ENCODE measurements at places on chromosomes 1 and 21.

GRCh38 chr1:70295749-70296148 is 58.8 kb downstream of the ANKRD13C start:
- DNase-seq, result no peak

GRCh38 chr1:30274976-30275621 is 448.3 kb downstream of the MATN1 start:
- DNase-seq, result no peak

DNA sequence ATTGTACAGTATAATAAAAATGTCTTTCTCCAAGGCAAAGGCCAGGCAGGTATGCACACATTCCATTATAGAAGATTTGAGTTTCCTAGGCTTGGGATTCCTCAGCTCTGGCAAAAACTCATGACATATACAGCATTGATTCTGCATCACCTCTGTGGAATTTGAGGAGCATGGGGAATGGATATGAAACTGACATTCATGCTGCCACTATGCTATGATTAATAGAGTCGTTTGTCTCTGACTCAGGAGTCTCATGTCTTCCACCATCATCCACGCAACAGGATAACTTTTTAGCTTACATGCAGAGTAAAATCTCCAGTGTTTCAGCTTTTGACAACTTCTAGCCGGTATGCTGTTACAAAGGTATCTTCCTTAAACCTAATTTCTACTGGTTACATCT is 49.8 kb upstream of the ADORA3 start:
- DNase-seq, result no peak

GRCh38 chr1:47697616-47698335 is 259.9 kb downstream of the FOXD2 start:
- no peak for DNase-seq

GRCh38 chr1:193697115-193697762 is 510.8 kb upstream of the B3GALT2 start:
- no peak for DNase-seq

DNA sequence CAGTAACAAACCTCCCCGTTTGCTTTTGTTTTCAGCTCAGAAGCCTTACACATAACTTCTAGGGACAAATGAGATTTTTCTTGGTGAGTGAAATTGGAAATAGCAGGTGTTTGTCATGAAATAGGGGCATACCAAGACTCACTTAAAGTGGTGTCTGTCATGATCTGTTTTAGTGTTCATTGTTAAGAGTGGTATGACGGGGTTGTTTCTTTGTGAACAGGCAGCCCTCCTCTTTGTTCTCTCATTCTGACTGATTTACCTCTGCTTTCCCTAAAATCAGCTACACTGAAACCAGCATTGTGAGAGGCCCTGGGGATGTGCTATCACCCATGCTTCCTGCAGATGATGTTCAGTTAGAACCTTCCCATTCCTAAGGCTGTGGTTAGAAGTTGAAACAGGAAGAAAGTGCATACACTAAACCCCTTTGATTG is 2.5 kb upstream of the ERO1B start:
- no peak for DNase-seq

DNA sequence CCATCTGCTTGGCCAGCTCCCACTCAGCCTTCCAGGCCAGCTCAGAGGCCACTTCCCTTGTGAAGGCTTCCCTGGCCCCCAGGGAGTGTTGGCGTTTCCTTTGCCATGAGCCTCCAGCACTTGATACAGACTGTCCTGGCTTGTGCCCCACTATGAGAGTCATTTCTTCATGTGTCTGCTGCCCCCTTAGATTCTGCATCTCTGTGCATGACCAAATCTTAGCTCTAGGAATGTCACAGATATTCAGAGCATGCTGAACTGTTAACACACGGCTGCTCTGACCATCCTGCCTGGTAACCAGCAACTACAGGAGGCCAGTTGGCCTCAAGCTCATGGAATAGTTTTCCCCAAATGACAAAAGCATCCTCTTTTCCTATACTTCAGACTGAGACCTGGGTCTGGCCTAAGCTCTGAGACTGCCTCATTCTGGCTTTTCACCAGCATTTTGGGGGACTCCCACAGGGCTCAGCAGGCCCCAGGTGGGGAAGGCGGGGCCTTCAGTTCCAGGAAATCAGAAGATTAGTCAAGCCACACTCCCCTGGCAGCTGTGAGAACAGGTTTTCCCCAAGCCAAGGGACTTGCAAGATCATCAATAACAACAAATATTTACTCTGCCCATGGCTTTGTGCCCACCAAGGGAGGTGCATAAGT is 182.6 kb upstream of the EDN2 start:
- DNase-seq, result no peak

- DNase-seq, result no peak
Measured at GRCh38 chr1:161299347-161299746, 10.4 kb downstream of the MPZ start.

DNA sequence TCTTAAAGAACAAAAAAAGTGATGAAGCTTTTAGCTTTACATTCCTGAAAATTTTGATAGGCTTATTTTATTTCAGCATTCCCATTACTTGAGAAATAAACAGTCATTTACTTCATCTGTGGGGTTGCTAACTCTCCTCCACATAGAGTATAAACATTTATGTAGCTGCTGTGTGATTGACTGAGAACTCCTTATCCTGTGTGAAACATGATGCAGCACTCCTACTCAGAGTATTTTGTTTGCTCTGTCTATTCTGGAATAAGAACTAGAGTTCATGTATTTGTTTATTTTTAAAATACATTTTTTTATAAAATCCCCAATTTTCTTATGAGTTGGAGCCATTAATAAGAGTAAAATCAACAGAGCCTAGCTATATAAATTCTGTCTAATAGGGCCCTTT is 318.7 kb upstream of the SPAG17 start:
- DNase-seq, result no peak

DNA sequence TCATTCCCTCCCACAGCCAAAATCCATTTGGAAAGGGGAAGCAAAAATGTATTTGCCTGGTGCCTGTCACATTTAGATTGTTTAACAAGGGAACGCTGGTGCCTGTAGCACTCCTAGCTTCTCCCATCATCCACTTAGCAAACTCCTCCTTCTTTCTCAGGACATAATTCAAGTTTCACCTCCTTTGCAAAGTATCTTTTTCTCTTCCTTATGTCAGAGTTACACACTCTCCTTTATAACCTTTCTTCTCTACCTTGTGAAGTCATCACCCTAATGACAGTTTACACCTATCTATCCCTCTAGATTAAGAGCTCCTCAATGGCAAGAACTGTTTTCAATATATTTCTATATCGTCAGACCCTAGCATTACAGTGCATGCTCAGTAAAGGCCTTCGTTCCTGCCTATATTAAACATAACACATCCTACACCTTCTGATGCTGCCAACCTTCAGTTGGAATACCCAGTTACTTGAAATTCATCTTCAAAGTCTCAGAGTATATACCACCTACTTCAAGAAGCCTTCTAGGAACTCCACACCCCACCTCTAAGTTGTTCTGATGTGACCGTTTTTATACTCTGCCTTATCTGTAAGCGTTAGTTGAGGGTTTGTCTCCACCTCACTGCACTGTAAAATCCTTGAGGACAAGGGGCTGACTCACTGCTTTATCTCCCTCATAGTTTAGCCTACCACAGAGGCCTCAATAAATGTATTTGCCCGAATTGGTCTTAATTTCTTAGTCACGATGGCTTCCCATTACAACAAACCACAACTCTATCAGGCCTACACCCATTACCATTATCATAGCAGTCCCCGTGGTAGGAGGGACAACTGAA is 1.0 kb upstream of the EPS15 start:
- no peak for DNase-seq

GRCh38 chr1:38787041-38787440 is 72.5 kb downstream of the RRAGC start:
- DNase-seq, result no peak

DNA sequence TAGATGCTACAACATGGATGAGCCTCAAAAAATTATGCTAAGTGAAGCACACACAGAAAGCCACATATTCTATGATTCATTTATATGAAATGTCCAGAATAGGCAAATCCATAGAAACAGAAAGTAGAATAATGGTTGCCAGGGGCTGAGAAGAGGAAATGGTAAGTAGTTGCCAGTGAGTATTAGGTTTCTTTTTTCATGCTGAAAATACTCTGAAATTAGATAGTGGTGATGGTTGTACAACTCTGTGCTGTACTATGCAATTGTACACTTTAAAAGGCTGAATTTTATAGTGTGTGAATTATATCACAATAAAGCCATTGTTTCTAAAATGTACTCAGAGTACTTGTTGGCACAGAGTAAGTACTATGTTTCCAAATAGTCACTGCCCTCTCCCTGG is 15.5 kb upstream of the GFI1 start:
- DNase-seq, result no peak

GRCh38 chr1:162389021-162389818 is 7.7 kb downstream of the C1orf226 start:
- DNase-seq, result no peak

DNA sequence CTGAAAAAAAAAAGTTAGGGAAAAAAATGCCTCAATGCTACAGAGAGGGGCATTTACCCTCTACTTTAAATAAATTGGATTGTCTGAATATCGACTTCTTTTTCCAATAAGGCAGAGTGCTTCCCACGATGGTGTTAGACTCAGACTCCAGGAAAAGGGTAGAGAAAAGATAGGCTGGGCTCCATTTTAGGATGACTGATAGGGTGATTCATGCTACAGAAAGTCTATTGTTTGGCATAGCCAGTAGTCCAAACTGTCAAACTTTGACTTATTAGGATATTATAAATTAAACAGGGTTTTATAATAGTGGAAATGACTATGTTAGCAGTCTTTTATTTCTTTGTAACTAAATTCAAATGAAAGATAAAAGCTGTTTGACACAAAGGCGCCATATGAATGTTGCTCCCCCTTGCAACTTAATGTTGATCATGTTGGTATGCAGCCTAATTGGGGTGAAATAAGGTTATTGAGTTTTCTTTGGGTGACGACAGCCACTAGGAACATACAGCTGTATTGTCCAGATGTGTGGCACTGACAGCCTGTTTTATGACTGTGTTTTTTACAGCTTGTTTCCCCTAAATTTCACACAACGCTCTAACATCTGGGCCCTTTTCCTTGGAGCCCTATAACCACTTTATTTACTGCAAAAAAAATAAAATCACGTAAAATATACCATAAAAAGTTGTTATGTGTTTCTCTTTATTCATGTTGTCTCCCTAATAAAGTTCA is 69.3 kb downstream of the SPAG17 start:
- DNase-seq, result no peak

GRCh38 chr1:206496131-206496793 is 11.1 kb upstream of the RASSF5 start:
- no peak for DNase-seq

DNA sequence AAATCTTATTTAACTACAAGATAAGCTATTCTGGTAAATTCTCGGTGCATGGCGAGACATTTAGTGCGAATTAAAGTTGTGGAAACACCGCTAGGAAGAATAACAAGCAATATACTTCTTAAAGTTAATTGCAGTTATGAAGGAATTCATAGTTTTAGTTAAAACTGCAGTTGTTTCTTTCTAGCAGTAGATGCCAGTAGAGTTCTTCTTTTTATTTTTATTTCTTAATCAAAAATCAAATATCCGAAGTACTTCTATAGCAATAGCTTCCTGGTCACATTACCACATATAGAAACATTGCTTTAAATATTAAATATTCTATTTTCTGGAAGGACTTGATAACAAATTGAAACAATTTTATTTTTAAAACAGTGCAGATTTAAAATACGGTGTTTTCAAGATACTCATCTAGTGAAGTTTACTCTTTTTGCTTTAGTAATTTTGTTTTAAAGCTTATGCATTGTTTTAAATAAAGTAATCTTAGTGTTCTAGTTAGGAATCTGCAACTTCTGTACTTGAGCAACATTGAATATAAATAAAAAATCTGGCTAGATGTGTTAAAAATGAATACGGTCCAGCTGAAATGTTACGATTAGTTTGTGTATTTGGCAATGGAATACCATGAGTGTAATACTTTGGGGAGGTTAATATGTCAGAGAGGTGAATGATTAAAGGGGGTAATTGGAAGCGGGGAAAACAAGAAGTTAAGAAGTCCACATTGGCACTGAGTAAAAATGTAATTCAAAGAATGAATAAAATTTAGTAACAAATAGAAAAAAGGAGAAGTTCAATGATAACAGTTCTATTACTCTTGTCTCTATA is 2.7 kb upstream of the PRKACB start:
- no peak for DNase-seq

DNA sequence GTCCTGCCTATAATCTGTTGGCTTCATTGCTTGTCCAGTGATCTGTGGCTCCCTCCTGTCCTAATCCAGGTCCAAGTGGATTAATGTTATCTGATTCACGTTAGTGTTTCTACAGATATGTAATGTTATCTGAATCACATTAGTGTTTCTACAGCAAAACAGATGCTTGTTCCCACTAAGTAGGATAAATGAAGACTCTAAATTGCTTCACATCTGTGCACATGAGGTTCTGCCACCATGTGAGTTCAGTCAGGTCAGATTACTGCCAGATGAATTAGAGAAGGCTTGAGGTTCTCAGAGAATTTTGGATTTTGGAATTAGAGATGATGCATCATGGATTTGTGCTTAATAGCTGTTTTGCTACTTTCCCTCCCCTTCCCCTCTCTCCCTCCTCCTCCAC is 13.2 kb downstream of the DISC1 start:
- no peak for DNase-seq

DNA sequence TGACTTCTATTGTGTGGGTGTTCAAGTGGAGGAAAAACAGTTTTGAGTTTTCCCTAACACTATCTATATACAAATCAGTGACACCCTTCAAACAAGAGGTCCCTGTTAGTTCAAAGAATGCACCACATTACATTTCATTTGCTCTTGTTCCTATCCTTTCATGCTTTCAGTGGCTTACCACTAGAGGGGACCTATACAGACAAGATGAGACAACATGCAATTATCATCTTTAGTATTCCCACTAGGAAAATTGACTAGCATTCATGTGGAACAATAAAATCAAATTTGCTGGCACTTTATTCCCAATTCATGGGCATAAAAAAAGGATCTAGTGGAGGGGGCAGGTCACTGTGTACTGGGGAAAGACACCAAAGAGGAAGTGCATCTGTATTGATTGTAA is 13.3 kb upstream of the SIPA1L2 start:
- DNase-seq, result no peak

DNA sequence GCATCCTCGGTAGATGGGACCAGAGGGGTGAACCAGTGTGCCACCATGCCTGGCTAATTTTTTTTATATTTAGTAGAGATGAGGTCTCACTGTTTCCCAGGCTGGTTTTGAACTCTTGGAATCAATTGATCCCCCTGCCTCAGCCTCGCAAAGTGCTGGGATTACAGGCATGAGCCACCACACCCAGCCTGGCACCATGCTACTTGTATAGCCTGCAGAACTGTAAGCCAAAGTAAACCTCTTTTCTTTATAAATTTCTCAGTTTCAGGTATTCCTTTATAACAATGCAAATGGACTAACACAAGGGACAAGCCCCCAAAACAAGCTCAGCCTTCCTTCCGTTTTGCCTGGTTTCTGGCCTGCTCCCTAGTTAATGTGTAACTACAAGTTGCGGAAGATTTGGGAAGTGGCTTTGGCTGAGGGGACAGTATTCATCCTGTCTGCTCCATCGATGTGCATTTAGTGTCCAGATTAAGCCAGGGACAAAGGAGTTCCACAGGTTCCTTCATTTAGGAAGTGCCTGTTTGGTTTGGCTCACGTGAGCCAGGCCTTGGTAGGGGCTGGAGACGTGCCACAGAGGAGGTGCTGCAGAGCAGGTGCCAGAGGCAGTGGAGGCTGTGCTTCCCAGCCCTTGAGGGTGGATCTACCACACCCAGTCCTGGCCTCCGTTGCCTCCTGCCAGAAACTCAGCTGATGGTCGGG is 4.4 kb downstream of the AVPR1B start:
- no peak for DNase-seq

- peak; percentile 73 for DNase-seq
Measured at GRCh38 chr1:26408604-26409003, 2.0 kb upstream of the LIN28A start.

GRCh38 chr1:231393668-231394067 is 28.4 kb downstream of the EGLN1 start:
- DNase-seq, result no peak

GRCh38 chr1:84834419-84835064 is 58.5 kb downstream of the LPAR3 start:
- no peak for DNase-seq
